ENCODE measurements at places on chromosomes 12 and 14.

DNA sequence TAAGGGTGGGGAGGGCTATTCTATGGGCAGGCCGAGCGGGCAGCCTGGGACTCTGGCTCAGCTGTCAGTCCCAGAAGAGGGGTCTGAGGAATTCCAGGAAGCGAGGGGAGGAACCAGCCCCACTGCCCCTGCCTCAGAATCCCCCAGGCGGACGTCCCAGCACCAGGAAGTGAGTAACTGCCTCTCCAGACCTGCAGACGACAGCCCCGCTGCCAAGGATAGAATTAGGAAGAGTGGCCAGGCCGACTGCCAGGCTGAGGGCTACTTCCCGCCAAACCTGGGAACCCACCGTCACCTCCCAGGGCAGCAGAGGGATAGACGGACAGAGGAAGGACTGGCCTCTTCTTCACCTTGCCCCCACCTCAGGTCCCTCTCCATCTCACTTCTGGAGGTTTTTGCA is 6.7 kb upstream of the BDKRB2 start:
- DNase-seq, result no peak

GRCh38 chr14:85315290-85315689 is 214.7 kb upstream of the FLRT2 start:
- no peak for DNase-seq

- no peak for DNase-seq
Observed at GRCh38 chr14:23612802-23613201, 23.4 kb upstream of the DHRS2 start.

- no peak for DNase-seq
Observed at GRCh38 chr12:88309546-88309945, 167.4 kb downstream of the TMTC3 start.

DNA sequence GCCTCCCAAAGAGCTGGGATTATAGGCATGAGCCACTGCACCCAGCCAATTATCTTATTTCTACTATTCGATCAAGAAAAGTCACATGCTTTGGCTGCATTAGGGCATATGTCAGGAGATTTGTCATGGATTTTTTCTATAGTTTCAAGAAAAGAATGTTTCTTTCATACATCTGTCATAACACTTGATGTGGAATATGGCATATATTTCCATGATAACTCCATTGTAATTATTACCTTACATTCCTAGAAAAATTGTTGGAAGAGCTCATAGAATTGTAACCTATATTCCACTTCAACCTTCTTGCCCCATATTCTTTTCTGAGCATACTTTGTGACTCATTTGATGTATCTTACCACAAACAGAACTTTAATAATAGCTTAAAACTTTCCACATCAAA is 740.9 kb upstream of the FLRT2 start:
- no peak for DNase-seq
